Pulmonary artery endothelial cell (primary cell): ENCODE measurements at places on chromosomes 1 and 21.

- peak; percentile 3 for DNase-seq
These were observed 108.9 kb downstream of the CAPN8 start for GRCh38 chr1:223556414-223557129.

DNA sequence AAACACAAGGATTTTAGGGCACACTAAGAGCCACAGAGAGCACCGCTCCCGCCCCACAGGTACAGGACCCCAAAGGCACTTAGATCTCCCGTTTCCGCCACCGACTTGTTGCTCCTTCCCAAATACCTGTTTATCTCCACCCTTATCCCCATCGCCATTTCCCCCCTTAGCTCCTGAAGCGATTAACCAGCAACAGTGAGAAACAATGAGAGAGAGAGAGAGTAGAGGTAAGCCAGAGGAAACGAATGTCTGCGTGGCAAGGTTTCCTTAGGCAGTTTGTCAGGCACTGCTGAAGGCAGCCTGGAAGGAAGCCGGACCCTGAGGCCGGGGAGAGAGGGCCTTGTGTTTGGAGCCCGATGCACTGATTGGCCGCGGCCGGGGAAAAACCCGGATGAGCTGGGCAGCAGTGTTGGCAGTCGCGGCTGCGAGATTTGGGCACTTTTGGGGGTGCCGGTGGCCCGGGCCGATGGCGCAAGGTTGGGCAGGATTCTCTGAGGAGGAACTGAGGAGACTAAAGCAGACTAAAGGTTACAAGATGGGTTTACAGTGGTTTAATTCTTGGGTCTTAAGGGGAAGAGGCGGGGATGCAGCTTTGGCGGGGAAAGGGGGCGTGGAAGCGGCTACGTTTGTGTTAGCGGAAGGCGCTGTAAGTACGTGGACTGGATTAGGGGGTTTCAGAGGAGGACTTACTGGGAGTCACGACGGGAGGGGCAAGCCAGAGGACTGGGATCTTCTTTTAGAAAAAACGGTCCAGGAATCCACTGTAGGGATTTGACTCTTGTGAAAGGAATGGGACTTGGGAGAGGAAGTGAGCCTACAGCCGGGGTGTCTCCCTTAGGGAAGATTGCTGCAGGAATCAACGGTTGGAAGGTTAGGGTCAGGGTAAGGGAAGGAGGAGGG lies at the start of gene GORAB:
Gene GORAB (plus strand): TSS at position 409 of the 900 bp plus-strand sequence. CDS start 58 bp downstream, at position 467.
- peak; percentile 68 for DNase-seq

GRCh38 chr1:223429821-223430220 lies 36.6 kb downstream of the CCDC185 start:
- DNase-seq: no peak

DNA sequence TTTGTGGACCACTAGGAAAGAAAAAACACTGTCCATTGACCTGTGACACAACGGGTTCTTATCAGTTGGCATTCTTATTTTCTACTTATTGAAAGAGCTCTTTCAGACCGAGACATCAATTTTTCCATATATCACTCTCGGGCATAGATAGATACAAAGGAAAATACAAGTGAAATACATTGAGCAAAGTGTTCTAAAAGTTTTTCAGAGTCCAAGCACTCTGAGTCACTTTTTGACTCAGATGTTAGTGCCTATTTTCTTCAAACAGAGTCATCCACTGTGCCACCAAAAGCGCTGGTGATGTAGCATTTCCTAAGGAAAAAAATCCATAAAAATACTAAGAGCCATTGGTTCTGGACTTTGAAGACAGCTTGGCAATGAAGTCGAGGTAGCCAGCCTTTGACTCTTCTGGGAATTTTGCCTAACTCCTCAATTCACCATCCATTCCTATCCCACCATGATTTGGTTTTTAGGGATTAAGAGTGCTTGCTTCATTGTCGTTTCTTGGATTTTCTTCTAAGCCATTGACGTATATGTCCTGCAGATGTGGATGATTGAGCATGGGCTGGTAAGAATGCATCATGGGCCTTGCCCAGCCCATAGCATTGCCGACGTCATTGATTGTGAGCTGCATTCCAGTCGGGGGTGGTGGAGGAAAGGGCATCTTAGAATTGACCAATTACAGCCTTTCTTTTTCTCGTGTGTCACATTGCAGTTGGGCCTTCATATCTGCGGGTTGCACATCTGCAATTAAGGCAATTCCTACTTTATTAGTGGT lies 10.6 kb downstream of the GALNT2 start:
- DNase-seq: no peak

GRCh38 chr1:14866911-14867612 lies 268.6 kb downstream of the KAZN start:
- DNase-seq: no peak

GRCh38 chr1:7497107-7497637 lies 273.9 kb upstream of the VAMP3 start:
- no peak for DNase-seq

DNA sequence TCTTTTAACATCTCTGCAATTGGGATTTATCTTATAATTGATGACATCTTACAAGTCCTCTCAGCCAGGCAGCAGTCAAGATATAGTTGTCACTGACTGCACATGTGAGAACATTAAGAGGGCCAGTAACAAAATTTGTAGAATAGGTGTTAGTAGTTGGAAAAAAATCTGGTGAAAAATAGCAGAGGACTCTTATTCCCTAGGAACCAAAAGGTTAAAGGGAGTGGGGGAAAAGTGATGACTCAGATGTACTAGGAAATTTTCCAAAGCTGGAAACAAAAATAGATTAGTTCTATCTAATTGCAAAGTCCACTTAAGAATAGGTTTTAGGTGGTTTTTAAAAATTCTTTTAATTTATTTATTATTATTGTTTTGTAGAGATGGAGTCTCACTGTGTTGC lies 3.6 kb downstream of the NUP210L start:
- DNase-seq: no peak

GRCh38 chr1:204366759-204367158 lies 7.0 kb upstream of the PLEKHA6 start:
- no peak for DNase-seq

DNA sequence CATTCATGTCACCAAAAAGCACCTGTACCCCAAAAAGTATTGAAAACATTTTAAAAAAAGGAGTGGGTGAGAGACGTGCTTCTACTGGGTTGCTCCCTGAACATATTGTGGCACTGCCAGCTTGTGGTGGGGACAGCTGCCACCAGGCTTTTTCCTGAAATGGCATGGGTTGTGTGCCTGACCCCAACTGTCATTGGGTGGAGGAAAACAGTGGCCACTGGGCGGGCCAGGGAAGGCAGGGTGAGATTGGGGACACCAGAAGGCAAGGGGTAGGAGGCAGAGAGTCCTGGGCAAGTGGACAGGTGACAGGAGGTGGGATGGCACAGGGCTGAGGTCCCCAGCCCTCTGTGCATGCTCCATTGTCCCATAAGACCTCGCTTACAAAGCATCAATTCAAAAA lies 55.5 kb downstream of the TGFB2 start:
- no peak for DNase-seq

GRCh38 chr21:33026878-33027400 lies 1.2 kb downstream of the OLIG2 start:
- no peak for DNase-seq

GRCh38 chr1:236552901-236553300 lies 29.1 kb downstream of the LGALS8 start:
- no peak for DNase-seq

DNA sequence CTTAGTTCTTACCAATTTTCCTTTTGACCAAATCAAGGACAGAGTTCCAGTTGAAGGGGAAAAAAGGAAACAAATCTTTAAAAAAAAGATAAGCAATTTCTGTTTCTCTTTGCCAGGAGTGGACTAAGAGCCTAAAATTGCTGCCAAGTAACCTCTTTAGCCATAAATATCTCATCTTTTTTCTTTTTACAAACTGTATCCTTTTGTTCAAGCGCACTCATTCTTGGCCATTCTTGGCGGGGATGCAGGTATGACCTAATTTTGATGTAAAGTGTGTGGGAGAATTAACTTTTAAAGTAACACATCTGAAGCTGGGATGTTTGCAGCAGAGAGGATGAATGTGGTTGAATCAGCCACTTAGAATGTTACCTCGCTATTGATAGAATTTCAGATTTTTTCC lies 13.4 kb upstream of the KIF1B start:
- DNase-seq: no peak

- peak; percentile 46 for DNase-seq
These were observed 91.9 kb downstream of the LEPR start for GRCh38 chr1:65512383-65512782.

DNA sequence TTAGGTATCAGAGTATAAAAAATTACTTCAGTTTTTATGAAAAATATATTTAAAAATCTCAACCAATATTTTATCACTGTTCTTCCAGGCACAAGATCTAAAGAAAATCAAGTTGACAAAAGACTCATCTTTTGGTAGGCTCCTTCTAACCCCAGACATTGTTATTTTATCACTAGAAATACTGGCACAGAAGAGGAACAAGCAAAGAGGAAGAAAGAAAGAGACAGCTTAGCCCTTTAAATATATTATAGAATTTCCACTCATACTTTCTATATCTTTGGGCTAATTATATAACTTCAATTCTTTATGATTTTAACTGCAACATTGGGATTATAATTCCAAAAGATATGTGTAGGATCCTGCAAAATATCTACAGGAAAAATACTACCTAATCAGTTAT lies 32.4 kb downstream of the SPTA1 start:
- no peak for DNase-seq

DNA sequence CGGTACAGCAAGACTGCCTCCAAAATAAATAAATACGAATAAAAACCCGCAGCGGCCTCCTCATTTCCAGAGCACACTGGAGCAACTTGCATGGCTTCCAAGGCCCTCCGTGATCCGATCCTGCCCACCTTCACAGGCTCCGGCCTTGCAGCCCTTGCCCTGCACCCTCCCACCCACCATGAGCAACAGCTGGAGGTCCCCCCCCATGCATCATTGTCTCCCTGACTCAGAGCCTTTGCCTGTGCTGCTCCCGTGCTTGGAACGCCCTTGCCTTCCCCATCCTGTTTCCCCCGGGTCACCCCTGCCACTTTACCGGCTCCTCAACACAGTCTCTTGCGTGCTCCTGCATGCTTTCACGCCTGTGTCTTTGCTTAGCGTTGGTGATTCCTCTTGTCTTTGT lies 71.0 kb upstream of the ANGPTL1 start:
- DNase-seq: no peak

- DNase-seq: no peak
These were observed 738.7 kb downstream of the LTN1 start for GRCh38 chr21:28253961-28254360.

DNA sequence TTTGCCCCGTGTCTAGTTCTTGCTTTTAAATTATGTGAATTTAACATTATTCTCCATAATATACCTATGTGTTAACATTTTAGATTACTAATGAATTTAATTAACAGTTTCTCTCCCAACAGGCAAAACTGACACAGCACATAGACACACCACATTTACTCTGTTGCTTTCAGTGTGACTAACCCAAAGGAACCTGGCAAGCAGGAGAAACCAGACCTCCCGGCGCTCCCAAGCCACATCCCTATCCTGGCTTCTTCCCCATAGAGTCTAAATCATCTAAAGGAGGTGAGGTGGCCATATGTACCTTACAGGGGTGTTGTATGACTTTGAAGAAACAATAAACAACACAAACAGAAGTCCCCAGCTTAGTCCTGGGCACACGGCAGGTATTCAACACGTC lies 69.2 kb downstream of the CAPZB start:
- DNase-seq: no peak

DNA sequence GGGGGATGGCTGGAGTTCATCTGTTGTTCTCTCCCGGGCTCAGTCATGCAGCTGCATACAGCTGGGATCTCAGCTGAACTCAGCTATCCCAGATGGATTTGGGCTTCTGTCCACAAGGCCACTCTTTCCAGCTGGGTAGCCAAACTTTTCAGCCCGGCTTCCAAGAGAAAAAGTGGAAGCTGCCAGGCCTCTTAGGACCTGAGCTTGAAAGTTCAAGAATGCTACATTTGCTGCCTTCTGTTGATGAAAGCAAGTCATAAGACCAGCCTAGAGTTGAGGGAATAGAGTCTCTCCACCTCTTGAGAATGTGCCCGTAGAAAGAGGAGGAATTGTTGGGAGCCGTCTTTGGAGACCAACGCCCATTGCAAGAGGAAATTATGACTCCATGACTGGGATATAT lies 95.3 kb downstream of the C1orf21 start:
- no peak for DNase-seq

- no peak for DNase-seq
These were observed 20.6 kb upstream of the ATP1B1 start for GRCh38 chr1:169085911-169086310.

- no peak for DNase-seq
These were observed 7.7 kb downstream of the SLC5A9 start for GRCh38 chr1:48230236-48230635.

DNA sequence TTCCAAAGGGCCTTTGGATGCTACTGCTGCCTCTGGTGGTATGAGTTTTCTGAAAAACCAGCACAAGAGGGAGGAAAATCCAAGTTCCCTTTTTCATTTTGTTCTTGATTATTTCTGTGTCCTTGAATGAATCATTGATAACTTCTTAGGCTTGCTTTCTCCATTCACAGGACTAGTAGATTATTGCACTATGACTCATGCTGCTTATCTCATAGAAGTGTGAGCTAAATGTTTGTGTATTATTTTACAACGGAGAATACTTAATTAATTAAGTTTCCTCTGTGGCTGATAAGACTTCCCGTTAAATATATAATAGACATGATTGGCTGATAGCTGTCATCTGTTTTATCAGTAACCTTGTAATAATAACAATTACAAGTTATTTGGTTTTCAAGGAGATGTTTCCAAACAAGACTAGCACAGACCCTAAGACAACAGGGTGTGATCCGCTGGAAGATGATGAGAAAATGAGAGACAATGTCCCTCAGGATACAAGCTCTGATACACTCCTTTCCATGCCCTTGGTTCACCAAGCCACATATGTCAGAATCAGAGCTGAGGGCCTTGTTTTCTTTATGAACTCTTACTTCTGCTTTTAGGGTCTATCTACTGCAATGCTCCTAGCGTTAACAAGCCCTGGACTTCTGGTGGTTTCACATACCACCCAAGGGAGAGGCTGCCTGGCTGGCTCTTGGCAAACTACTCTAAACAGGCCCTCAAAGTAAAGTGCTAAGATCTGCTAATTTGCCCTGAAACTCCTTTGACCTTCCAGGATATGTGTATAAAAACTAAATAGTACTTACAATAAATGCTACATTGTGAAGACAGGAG lies 1078.3 kb downstream of the TTLL7 start:
- peak; percentile 64 for DNase-seq

DNA sequence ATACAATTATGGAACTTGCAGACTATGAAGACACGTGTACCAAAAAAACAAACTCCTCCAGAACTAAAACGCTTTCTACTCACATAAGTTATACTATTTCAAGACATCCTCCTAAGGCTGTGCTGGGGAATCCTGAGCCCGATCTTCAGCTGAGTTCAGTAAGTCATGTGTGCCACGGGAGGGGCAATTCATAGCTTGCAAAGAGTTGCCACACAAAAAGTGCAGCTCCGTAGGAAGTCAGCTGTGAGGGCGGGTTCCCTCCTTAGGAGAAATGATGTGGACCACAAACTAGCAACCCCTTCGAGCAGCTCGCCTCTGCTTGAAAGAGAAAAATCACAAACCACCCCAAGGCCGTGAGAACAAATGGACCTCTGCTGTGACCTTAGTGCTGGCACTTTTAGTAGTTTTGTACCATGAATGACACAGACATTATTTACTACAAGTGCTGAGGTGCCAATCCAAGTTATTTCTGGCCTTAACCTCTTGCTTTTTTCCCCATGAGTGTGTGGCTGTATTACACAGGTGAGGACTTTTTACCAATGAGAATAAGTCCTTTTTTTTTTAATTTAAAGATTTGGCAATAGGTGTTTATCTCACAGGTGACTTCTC lies 35.8 kb upstream of the TRIM67 start:
- no peak for DNase-seq
